ENCODE measurements at places on chromosomes 3 and 15. TPM values are rescaled to one million over a fixed set of nuclear protein-coding genes. Genes with fewer than 3 reads are reported as not detected.

The ARHGEF26 gene
- 0.24 TPM for total RNA-seq

The ASTE1 gene
- 10.1 TPM for total RNA-seq

The CIAO2A gene
- total RNA-seq = 95.4 TPM

The STRC gene
- 0.57 TPM for total RNA-seq

The TMEM202 gene
- not detected for total RNA-seq

The CCDC13 gene
- total RNA-seq = not detected

Measured in activated CD4-positive, alpha-beta memory T cell treated with anti-CD3 and anti-CD28 coated beads for 36 hours (primary cell).